ENCODE measurements at places on chromosomes 11 and 22.
A peak's percentile ranks its signal among the peaks of the same experiment; 100 is the strongest.

GRCh38 chr11:104968856-104969776 lies 742 bp upstream of the CASP4 start:
- DNase-seq: peak; percentile 81

DNA sequence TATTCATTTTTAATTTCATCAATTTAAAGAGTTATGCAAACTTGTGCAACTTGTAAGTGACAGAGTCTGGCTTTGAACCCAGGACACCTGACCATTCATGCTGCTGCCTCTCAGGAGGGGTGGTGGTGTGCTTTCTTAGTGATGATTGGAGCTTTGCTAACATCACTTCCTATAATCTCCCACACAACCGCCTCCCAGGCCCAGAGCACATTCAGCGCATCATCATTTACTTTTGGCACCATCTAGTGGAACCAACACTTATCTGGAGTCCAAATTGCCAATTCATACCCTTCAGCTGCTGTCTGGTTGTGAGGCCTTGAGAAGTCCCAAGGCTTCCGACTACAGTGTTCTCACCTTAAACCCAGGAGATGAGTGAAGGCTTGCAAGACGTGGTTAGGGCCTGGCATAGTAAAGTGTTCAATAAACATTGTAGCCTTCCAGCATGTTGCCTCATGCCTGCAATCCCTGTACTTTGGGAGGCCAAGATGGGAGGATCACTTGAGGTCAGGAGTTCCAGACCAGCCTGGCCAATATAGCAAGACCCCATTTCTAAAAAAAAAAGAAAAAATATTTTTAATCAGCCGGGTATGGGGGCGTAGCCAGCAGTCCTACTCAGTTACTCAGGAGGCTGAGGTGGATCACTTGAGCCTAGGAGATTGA lies 1.1 kb upstream of the TTLL1 start:
- no peak for DNase-seq

GRCh38 chr11:5593146-5593545 lies 3.3 kb upstream of the TRIM6 start:
- no peak for DNase-seq

GRCh38 chr11:104328512-104328907 lies 164.6 kb upstream of the PDGFD start:
- DNase-seq: no peak

- DNase-seq: peak; percentile 47
Observed at GRCh38 chr11:118657709-118658428, 21.6 kb downstream of the TREH start.

DNA sequence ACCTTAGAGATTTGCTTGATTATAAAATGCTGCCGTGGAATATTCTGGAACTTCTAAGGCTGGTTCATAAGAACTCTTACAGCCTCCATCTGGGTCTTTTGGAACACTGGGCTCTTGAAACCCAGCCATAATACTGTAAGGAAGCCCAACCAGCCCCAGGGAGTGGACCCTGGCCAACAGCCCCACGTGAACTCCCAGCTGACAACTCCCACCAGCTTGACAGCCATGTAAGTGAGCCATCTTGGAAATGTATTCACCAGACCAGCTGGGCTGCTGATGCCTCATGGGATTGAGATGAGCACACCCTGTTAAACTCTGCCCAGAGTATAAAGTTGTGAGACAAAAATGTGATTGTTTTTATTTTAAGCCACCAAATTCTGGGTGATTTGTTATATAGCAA lies 378.7 kb upstream of the RAG2 start:
- DNase-seq: no peak

DNA sequence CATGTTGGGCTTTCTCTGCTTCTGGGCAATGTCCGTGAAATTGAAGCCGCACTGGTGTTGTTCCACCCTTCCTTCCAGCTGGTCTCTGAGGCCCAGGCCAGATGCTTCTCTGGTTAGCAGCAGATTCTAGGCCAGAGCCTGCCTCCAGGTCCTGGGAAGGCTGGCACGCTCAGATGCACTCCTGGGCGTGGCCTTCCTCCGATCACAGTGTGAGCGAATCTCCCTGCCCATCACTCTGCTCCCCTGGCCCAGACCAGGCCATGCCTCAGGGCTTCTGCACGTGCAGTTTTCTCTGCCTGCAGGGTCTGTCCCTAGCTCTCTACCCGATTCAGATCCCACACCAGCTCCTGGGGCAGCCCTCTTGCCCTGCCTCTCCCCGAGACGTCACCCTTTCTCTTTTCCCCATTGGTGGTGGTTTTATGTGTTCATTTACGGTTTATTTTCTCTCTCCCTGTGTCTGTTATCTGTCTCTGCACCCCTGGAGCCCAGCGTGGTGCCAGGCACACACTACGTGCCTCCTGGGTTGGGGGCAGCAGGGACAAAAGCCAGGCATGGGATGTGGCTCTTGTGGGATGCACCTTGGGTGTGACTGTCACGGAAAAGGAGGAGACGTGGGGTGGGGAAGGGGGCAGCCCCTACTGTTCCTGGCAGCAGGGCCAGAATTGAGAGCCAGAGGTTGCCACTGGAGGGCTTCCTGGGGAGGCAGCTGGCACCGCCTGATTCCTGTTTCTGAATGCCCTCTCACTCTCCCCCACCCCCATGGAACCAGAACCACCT lies 66.0 kb downstream of the KCNQ1 start:
- DNase-seq: peak; percentile 42

DNA sequence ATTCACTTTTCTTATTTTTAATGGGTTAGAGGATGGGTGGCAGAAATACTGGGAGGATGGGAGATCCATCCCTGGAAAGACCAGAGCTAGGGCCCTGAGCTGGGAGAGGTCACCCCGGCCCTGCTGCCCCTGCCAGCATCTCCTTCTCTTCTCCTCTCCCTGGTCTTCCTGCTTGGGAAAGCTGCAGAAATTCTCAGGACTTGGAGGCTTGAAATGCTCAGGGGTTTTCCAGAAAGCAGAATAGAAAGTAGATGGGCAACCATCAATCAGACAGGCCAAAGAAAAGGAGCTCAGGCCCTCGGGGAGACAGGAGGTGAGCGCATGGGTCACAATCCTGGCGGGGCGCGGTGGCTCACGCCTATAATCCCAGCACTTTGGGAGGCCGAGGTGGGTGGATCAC lies 1.5 kb downstream of the APOBEC3H start:
- no peak for DNase-seq

DNA sequence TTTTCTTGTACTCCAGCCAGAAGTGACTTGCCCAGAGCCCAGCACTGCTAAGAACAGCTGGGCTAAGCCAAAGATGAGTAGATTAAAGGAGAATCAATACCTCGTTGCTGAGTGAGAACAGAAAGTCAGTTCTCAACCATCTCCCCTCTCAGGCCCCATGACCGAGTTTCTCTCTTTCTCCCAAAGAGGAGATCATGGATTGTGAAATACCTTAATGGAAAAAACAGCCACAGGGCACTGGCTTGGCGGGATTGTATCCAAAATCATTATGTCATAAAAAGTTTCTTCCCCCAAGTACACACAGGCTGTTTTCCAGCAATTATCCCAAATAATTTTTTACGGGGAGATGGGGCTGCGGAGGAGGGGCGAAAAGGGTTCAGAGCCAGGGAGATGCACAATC lies 111.8 kb upstream of the TMEM45B start:
- no peak for DNase-seq

GRCh38 chr11:39036021-39036420 lies 2423.4 kb downstream of the LRRC4C start:
- DNase-seq: no peak

- DNase-seq: no peak
Observed at GRCh38 chr11:99098258-99098657, 77.5 kb downstream of the CNTN5 start.

DNA sequence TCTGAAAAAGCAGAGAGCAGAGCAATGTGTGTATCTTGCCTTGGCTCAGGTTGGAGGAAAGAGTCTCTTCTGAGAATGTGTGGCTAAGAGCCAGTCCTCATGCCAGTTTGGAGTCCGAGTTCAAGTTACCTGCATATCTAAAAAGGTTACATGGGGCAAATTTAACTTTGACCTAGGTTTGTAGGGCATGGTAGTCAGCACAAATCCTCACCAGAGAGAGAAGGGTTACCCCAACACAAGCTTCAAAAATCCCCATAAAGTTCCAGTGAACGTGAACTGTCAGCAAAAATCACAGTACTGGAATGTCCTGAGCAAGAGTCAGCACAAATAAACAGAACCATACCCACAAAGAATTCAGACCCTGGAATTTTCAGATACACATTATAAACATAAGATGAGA lies 13.8 kb downstream of the SDHD start:
- DNase-seq: no peak

GRCh38 chr11:68948935-68949334 lies 31.9 kb downstream of the MRGPRD start:
- no peak for DNase-seq

DNA sequence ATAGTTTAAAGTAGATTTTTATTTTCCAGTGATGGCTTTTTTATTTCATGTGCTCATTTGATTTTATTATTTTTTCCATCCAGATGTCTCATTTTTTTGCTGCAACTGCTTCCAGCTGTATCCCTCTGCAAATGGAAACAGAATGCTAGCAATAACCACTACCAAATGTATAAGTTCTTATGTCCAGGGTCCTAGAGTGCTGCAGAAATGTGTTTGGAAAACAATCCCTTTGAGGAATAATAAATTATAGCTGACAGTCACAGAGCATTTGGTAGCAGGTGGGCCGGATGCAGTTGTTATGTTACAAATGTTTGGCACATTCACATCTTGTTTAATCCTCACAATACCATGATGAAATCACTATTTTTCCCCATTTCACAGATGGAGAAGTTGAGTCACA lies 300.7 kb upstream of the PDGFD start:
- no peak for DNase-seq

- no peak for DNase-seq
Observed at GRCh38 chr22:45903355-45904135, 73.4 kb downstream of the WNT7B start.

DNA sequence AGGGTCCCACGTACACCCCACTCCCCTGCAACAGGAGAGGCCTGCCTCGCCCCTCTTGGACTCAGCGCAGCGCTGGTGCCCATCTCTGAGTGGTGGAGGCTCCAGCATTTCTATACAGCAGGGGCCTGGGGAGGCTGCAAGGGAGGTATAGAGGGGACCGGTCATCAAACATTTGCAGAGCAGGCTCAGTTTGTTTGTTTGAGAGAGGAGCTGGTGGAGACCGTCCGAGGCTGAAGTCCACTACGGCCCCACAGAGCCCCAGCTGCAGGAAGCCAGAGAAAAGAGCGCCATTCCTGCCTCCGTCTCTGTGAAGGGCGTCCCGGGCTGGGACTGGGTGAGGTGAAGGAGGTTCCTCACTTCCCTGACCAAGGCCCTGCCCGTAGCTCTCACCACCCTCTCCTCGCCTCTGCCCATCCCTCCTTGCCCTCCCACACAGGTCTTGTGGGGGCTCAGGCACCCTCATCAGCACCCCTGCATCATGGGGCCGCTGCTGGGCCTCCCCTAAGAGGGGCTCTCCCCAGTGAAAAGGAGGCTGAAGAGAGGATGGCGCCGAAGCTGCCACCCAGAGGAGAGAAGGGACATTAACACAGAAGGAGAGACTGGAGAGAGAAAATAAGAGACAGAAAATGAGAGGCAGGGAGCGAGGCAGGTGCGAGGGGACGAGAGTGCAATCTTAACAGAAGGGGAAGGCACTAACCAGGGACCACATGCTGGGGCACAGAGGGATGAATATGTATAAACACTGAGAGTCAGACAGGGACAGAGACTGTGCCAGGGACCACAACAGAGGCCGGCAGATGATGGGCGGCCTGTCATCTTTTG lies 24.5 kb downstream of the RPUSD4 start:
- DNase-seq: peak; percentile 65

DNA sequence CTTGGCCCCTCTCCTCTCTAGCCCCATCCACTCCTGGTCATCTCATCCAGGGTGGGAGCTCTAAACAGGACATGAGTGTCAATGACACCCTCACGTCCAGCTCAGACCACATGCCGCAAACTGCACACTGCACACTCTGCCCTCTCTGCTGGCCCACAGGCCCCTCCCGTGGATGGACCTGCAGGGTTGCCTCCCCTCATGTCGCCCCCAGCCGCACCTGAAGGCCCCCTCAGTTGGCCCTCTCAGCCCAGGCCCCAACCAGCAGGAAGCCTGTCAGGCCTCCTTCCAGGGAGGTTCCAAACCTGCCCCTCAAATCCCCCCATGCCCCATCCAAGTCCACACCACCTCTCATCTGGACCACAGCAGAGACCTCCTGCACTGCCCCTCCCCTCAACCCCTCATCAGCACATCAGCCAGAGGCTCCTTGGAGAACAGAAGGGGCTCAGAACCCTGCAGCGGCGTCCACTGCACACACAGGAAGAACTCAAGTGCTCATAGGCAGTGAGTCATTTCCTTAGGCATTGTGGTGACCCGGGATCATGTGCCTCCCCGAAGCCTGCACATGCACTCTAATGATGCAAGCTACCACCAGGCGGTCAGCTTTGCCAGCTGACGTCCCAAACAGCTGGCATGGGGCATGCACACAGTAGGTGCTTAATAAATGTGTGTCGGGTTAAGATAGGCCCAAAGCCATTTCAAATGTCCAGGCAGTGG lies 12.9 kb upstream of the CDKN1C start:
- DNase-seq: peak; percentile 91
